ENCODE measurements at places on chromosomes 4 and X. TPM values are rescaled to one million over a fixed set of nuclear protein-coding genes. Genes with fewer than 3 reads are reported as not detected.

RBM47 gene
- total RNA-seq = 1.0 TPM

UGT2B15 gene
- total RNA-seq = not detected

HSD17B13 gene
- total RNA-seq = 0.15 TPM

PITX2 gene
- total RNA-seq = 0.99 TPM

CXCL8 gene
- 0.58 TPM for total RNA-seq

CBLL2 gene
- not detected for total RNA-seq

CCKAR gene
- 25.2 TPM for total RNA-seq

TMPRSS11E gene
- total RNA-seq = not detected

CFAP299 gene
- total RNA-seq = 8.1 TPM

GAGE13 gene
- total RNA-seq = not detected

STARD8 gene
- total RNA-seq = 7.3 TPM

TRMT10A gene
- 5.5 TPM for total RNA-seq

TREX2 gene
- 1.7 TPM for total RNA-seq

NOX1 gene
- not detected for total RNA-seq

CXorf65 gene
- total RNA-seq = not detected

FGFR3 gene
- 0.33 TPM for total RNA-seq

ZNF595 gene
- total RNA-seq = 10.8 TPM

CTAG1B gene
- not detected for total RNA-seq

HTN1 gene
- total RNA-seq = not detected

IL1RAPL2 gene
- 0.17 TPM for total RNA-seq

Measured in smooth muscle cell of trachea (primary cell).